Lung (tissue), 17 donors: ENCODE measurements at places on chromosomes 16 and 17. TPM values are rescaled to one million over a fixed set of nuclear protein-coding genes. Genes with fewer than 3 reads are reported as not detected.

DNA sequence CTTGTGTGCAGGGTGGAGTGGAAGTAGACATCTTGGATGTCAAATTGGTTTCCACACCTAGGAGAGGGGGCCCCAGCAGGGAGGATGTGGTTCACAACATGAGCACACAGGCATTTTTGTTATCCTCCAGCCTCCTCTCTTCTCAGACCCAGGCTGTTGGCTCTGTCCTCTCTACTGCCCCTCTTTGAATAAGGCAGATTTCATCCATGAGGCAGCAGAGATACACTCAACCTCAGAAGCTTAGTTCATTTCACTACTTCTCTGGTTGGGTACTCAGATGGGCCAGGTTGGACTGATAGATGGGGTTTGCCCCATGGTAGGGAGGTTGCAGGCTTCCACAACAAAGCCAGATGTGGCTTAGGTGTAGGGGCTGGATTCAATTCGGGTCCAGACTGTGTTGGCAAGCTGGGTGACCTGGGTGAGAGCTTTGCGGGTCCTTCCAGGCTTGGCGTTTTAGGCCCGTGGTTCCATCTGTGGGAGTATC, 22.2 kb upstream of the NFATC3 start:
- no peak overlapping the region for H3K4me3 ChIP-seq
- no peaks in the 10 kb centered on the region for H3K27me3 ChIP-seq
- H3K36me3 ChIP-seq: peaks cover 4% of the 10 kb centered on the region

- H3K27ac ChIP-seq: no peak overlapping the region
- H3K36me3 ChIP-seq: no peaks in the 10 kb centered on the region
- no peaks in the 10 kb centered on the region for H3K4me1 ChIP-seq
- H3K27me3 ChIP-seq: peaks cover 2% of the 10 kb centered on the region
- DNase-seq: no peak
These were observed 7.9 kb downstream of the STAC2 start for GRCh38 chr17:39217734-39218369.

GRCh38 chr17:42294469-42295398, 6.4 kb downstream of the STAT5A start:
- no peak for DNase-seq
- no peaks in the 10 kb centered on the region for H3K27me3 ChIP-seq
- no peak overlapping the region for H3K4me3 ChIP-seq

GRCh38 chr17:38970128-38970527, 2.9 kb upstream of the FBXO47 start:
- H3K36me3 ChIP-seq: no peaks in the 10 kb centered on the region
- H3K27me3 ChIP-seq: no peaks in the 10 kb centered on the region
- H3K27ac ChIP-seq: no peak overlapping the region
- H3K4me1 ChIP-seq: peaks cover 2% of the 10 kb centered on the region
- no peak for DNase-seq
- H3K4me3 ChIP-seq: no peak overlapping the region

DNA sequence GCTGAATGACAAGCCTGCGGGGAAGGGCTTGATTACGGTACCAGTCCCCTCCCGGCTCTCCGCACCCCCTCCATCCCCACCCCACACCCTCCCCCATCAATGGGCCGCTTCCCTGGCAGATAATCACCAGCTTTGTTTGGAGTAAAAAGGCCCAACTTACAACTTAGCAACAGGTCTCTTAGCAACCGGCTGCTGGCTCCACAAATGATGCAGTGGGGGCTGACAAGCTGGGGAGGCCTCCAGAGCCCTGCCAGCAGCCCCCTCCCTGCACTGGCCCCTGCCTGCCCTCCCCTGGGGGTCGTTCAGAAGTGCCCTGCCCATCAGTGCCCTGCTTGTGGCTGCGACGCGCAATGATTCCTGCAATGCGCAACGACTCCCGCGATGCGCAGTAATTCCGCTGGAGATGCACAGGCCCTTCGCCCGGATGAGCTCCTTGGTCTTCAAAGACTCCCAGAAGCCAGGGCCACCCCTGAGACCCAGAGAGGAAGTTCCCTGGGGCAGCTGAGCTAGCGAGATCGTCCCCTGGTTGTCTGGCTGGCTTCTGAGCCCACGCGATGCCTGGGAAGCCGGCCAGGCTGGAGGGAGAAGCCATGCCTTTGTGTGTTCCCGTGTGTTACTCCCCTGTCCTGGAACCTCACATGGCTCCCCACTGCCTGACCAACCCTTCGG, 23.3 kb downstream of the CPNE2 start:
- H3K4me3 ChIP-seq: no peak overlapping the region
- DNase-seq: peak; percentile 95
- H3K4me1 ChIP-seq: peaks cover 17% of the 10 kb centered on the region
- H3K36me3 ChIP-seq: peaks cover 46% of the 10 kb centered on the region

DNA sequence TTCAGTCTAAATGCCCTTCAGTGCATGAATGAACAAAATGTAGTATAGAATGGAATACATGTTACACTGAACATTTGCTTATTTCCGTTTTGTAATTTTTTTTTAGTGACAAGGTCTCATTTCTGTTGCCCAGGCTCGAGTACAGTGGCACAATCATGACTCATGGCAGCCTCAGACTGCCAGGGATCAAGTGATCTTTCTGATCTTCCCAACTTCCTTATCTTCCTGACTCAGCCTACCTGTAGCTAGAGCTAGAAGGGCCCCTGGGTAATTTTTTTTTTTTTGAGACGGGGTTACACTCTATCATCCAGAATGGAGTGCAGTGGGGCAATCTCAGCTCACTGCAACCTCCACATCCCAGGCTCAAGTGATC, 7.3 kb upstream of the SLX4 start:
- H3K27me3 ChIP-seq: no peaks in the 10 kb centered on the region
- no peak overlapping the region for H3K4me3 ChIP-seq
- no peak overlapping the region for H3K27ac ChIP-seq
- no peak for DNase-seq

DNA sequence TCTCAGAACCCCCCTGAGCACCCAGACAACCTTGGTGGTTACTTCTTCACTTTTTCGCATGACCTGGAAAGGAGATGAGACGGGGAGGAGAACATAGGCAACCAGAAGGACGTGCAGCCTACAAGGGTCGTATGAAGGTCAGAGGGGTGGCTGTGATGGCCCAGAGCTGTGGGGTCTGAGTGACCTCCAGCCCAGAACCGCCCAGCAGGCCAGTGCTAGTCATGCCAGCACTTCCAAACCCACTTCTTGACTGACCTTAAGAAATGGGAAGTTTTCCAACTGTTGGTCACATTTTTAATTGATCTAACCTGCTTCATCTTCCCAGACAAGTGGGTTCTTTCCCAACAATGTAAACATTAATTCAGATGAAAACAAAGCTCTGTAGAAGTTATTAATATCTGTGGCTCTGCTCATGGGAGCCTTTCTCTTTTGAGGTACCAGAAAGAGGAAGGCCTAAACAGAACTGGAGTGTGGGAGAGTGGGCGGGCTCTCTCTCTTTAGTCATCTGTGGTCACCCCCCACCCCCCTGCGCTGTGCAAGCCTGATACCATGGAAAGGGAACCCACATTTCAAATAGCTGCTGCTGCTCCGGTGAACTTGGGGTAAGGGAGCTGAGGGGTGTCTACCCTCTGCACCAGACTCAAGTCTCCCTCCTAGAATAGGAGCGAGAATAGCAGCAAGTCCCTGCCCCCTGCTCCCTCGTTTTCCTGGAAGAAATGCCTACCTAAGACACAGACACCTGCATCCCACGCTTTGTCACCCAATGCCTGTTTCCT, 101.6 kb downstream of the RAB11FIP4 start:
- no peaks in the 10 kb centered on the region for H3K4me1 ChIP-seq
- peaks cover 17% of the 10 kb centered on the region for H3K27me3 ChIP-seq
- no peak overlapping the region for H3K4me3 ChIP-seq
- peak overlapping the region; percentile 66 for H3K27ac ChIP-seq

KLHDC4 gene
- 45.0 TPM for total RNA-seq
